AG04449 (cell line): ENCODE measurements at places on chromosomes 6 and 20.

DNA sequence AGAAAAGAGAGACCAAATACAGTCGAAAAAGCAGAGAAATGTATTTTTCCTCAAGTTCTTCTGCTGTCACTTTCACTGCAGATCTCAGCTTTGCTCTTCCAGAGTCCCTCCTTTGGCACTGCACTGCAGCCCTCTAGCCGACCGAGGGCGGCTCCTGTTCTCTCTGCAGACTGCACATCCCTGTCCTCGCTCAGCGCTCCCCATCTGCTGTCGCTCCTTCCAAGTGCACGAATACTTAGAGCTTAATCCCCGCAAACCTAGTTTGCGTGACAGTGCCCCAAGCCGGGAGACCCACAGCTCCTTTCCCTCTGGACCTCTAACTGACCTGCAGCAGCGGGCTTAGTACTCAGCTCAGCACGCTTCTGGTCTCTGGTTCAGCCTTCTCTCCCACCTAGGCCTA lies 15.2 kb downstream of the RPP21 start:
- no peak for DNase-seq

DNA sequence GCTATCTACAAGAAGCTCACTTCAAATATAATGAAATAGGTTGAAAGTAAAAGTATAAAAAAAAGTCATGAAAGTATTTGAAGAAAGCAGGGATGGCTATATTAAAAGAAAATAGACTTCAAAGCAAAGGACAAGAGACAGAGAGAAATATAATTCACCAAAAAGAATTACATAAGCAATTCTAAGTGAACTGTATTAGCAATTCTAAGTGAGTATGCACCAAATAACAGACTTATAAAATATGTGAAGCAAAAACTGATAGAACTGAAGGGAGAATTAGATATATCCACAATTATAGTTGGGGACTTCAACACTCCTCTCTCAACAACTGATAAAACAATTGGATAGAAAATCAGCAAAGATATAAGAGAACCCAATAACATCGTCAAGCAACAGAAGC lies 38.8 kb upstream of the ID4 start:
- no peak for DNase-seq

GRCh38 chr6:53441035-53441493 lies 92.3 kb upstream of the ELOVL5 start:
- no peak for DNase-seq

DNA sequence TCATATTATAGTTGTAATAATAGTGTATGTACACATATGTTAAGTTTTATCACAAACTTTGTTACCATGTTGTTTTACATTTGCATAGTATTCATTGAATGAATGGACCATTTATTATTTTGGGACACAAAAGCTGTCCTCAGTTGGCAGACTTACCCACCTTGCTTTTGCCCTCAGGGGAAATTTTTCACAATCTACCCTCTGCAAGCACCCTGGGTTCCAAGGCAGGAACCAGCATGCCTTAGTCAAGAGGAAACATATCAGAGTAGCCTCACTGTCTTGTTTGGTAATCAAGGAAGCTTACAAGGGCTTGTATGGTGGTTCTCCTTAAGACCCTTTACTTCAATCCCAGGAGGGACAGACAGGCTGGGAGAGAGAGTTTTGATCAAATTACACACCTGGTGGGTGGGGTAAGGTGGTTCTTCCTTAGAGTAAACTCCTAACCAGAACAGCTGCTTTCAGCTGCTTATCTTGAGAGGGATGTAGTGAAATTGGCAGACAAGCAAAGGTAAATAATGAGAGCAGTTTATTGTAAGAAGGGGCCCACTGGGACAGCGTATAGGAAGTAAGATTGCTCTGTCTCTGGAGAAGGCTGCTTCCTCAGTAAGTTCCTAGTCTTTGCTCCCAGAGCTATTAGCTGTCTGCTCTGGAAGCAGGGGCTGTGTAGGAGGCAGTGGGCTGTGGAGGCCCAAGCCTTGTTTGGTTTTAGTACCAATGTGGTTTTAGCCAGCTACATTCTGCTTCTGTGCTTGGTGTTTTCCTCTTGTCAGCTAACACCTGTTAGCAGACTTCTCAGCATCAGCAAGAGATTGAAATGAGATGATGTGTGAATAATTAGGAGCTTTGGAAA lies 31.1 kb downstream of the BRPF3 start:
- DNase-seq = no peak

- DNase-seq = no peak
These were observed 308.7 kb downstream of the PKHD1 start for GRCh38 chr6:51778666-51779065.

GRCh38 chr6:118810420-118811027 lies 83.4 kb upstream of the ASF1A start:
- no peak for DNase-seq

DNA sequence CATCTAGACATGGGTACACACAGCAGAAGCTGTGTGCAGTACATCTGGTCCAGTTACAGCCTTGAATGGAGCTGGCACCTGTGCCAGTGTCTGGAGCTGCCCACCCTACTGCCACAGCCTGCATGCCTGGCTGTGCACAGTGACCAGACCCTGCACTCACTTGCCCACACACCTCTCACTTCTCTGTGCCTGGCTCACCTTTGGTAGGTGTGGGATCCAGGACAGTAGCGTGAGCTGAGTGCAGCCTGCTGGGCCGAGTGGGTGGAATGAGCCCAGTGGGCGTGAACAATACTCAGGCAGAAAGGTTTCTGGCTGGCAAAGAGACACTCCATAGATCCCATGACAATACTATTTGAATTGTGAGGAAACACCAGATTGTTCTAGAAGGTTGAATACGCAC lies 839.5 kb upstream of the FLRT3 start:
- DNase-seq = no peak

GRCh38 chr6:32181915-32182529 lies 2.0 kb downstream of the AGER start:
- no peak for DNase-seq

DNA sequence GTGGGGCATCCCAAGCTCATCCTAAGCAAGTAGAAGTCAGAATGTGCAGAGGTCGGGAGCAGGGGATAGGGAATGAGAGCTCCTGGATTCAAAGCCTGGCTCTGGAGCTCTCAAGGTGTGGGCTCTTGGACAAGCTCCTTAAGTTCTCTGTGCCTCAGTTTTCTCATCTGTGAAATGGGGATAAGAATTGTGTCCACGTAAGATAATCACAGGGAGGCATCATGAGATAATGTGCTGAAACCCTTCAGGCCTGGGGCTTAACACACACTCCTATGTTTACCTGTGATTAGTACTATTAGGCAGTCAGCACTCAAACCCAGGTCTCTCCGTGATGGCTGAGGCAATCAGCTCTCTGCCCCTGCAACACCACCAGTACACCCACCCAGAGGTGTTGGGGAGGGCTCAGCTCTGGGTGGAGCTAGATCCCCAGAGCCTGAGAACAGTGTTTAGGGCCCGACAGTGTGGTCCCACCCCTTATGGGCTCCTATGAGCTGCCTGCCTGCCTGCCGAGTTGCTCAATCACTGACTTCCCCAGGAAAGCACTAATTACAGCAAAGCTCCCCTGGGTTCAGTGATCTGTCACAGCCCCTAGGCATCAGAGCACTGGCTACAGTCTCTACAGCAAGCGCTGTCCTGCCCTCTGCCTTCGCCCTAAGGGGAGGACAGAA lies 6.3 kb upstream of the SIRPA start:
- DNase-seq = no peak

DNA sequence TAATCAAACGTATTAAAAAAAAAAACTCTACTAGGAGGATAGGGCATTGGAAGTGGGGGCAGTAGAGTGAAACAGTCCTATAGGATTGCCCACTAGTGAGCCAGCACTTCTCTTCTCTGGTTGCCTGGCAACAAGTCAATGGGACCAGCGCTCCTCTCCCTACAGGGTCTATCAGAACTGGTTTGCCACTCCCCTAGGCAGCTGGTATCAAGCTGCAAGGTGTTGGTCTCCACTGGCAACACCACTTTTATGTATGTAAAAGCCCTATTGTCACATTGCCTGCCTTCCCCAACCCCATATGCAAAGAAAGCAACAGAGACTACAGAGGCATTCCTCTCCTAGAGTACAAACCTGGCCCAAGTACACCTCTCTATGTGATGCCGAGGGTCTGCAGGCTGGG lies 166.9 kb upstream of the MCHR2 start:
- DNase-seq = no peak

DNA sequence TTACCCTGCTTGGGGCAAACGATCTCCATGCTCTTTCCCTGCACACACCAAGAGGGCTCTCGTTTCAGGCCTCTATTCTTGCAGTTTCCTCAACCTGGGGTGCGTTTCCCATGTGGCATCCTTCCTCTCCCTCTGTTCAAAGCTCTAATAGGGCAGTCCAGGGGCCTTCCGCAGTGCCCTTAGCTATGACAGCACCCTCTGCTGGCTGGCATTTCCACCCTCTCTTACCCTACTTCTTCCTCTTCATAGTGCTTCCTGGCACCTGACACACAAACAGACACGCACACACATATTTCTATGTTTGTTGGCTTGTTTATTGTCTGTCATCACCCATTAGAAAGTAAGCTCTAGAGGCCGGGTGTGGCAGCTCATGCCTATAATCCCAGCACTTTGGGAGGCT lies 294.0 kb downstream of the CLIC5 start:
- no peak for DNase-seq

- no peak for DNase-seq
These were observed 431 bp downstream of the LOC128125822 start for GRCh38 chr6:63572747-63573075.

DNA sequence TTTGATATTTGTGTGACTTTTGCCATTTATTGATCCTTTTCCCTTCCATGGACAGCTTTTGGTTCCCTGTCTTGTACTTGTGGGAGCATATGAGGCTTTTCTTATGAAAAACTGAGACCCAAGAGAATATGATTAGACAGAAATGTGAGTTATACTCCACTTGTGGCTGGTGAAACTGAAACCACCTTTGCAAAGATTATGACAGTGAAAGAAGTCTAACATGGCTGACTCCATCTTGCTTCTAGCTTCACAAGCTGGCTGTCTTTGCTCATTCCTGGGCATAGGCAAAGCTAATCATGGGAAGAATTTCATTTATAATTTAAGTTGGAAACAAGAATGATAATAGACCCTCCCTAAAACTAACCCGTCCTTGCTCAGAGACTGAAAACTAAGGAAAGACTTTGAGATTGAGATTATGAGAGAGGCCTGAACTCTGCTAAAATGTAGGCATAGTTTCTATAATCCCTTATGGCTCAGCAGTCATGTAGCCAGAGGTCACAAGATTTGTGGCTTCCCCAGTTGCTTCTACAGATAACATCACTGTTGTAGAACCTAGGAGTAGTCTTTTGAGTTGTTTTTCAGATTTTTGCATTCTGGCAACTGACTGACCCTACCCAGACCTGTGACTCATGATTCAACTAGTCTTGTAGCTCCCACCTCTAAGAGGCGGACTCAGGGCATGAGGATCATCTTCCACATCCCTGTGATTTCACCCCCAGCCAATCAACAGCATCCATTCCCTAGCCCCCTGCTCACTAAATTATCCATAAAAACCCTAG lies 50.9 kb upstream of the CD2AP start:
- no peak for DNase-seq
